ENCODE measurements at places on chromosomes 1 and 21.

GRCh38 chr1:99956755-99957154, 13.0 kb upstream of the SLC35A3 start:
- DNase-seq = no peak

GRCh38 chr1:63920154-63921117, 146.6 kb downstream of the ROR1 start:
- no peak for DNase-seq

- no peak for DNase-seq
Observed at GRCh38 chr1:61727544-61727943, 2.6 kb upstream of the TM2D1 start.

GRCh38 chr1:200053646-200054045, 26.1 kb downstream of the NR5A2 start:
- DNase-seq = no peak

DNA sequence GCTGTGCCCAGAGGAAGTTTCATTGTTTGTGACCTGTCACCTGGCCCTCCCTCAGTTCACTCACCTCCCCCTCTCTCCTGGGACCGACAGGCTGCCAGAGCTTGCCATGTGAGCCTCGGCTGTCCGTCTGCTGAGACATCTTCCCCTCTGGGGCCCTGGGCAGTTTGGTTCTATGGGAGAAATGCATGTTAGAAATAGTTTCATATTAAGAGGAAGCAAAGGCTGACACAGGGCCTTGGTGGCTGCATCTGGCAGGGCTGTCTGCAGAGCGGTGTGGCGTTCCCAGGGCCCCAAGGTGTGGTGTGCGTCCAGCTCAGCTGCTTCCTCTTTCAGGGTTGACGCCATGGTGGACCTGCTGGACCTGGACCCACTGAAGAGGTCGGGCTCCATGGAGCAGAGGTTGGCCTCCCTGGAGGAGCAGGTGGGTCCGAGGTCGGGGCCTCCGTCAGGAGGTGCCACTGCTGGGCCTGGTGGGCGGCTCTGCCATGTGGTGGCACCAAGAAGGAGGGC, 31.9 kb upstream of the LRRC3 start:
- no peak for DNase-seq

- peak; percentile 72 for DNase-seq
Observed at GRCh38 chr21:41363370-41364270, 1.8 kb downstream of the MX2 start.

DNA sequence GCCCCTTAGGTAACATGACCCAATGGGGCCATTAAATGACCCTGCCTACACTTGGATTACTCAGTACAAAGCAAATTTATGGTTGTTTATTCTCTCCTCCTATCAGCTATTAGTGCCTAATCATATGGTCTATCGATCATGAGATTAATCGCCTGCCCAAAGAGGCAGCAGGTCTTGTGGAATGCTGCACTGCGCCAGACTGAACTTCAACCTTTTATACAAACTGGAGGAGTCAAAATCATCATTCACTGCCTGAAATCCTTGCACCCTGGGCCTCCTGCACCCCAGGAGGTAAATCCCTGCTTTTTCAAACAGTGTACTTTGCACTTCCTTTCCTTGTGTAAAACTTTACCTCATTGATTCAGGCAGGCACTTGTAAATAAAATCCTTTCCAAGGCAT, 69.7 kb downstream of the NFIA start:
- no peak for DNase-seq

- no peak for DNase-seq
Observed at GRCh38 chr1:19199329-19199968, 10.6 kb downstream of the UBR4 start.

- no peak for DNase-seq
Observed at GRCh38 chr1:18132711-18133541, 25.3 kb downstream of the IGSF21 start.

DNA sequence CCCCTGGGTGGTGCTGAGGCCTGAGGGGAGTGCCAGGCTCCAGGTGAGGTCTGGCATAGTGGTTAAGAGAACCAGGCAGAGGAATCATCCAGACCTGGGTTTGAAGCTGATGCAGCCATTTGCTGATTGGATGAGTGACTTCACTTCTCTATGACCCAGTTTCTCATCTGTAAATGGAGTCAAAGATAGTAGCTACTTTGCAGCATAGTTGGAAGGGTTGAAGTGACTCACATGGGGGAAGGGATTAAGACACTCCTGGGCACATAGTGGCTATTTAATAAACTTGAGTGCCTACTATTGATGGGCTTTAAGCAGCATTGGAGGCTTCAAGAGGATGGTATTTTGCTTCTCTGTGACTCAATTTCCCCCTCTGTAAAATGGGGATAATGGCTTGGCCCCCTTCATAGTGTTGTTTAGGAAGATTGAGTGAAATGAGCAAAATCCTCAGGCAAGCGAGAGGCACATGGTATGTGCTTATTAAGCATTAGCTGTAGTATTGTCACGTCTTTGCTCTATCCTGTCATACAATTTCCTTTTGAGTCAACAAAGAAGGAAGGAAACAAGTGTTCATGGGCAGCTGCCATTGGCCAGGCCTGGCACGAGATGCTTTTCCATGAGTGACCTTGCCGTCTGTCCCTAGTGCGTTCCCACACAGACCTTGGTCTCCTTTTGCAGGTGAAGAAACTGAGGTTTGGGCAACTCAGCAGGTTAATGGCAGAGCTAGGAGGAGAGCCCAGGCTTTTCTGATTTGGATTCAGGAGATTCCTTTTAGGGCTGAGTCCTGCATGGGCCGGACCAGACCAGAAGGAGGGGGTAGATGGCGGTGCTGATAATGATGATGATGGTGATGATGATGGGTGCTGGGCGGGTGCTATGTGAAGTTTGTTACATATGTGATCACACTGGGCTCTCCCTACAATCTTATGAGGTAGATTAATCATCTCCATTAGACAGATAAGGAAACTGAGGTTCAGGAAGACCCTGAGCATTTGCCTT, 131.1 kb upstream of the WNT4 start:
- no peak for DNase-seq

GRCh38 chr21:35840197-35840799, 220.0 kb downstream of the SETD4 start:
- DNase-seq = no peak

- no peak for DNase-seq
Observed at GRCh38 chr1:1965546-1965945, 38.0 kb downstream of the CFAP74 start.

DNA sequence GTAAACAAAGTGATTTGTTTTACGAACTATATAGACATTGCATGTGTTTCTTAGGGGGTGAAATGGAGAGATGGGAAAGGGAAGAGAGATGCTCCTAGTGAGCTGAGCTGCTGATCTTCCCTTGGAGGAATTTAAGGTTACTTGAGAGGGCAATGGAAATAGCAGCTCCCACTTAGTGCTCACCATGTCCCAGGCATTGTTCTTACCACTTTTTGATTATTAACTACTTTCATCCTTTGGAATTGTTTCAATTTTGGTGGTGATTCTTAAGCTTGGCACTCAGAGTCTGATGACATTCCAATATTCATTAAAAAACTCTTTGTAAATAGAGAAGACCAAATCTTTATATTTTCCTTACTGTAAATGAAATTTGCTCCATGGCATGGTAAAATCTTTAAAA, 124.9 kb downstream of the ITSN1 start:
- no peak for DNase-seq

- no peak for DNase-seq
Observed at GRCh38 chr1:29129916-29130315, 6.2 kb upstream of the TMEM200B start.

- DNase-seq = peak; percentile 97
Observed at GRCh38 chr1:203861379-203862184, at the start of gene SNRPE. Gene SNRPE (plus strand): TSS chr1:203861599. CDS start chr1:203861660, 61 bp downstream.

DNA sequence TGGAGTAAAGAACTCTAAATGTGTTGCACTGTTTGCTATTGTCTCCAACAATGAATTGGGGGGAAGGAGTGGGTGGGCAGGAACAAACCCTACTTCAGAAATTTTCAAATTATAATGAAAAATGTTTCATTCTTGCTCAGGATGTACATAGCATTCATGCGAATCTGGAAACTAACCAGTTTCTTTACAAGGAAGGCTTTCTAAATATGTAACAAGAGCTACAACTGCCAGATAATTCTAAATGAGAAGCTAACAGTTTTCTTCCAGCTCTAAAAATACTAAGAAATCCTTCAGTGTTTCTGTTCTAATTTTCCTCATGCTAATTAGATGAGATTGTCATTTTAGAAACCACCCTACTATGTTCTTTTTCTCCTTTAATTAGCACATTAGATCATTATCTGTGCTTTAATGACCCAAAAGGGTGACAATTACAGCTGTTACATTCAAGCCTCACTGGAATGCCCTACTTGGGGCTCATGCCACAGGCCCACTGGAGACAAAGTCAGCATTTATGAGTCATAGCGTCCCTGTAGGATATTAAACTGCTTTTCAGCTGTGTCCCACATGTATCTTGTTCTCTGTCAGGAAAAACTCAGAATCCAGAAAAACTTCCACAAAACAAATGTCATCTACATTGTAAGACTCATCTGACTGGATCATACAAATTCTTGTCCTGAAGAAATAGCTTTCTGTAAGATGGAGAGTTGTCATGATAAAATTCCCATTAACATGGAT, 804.6 kb upstream of the CXADR start:
- DNase-seq = no peak

DNA sequence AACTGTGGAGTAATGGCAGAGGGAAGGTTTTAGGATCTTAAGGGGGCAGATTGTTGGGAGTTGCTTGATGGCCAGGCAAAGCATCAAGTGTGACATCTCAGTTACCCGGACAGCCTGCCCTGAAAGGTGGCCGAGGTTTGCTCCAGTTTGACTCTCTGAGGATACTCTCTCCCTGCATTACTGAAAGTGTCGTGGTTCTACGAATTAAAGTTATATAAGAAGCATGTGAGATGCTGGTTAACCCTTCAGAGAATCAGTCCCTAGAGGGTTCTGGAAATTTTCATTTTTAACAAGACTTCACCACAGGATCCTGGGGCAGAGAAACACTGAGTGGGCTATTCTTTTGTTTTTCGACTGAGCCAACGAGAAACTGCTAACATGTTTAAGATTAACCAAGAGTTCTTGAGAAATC, 689 bp upstream of the ZNF644 start:
- no peak for DNase-seq

DNA sequence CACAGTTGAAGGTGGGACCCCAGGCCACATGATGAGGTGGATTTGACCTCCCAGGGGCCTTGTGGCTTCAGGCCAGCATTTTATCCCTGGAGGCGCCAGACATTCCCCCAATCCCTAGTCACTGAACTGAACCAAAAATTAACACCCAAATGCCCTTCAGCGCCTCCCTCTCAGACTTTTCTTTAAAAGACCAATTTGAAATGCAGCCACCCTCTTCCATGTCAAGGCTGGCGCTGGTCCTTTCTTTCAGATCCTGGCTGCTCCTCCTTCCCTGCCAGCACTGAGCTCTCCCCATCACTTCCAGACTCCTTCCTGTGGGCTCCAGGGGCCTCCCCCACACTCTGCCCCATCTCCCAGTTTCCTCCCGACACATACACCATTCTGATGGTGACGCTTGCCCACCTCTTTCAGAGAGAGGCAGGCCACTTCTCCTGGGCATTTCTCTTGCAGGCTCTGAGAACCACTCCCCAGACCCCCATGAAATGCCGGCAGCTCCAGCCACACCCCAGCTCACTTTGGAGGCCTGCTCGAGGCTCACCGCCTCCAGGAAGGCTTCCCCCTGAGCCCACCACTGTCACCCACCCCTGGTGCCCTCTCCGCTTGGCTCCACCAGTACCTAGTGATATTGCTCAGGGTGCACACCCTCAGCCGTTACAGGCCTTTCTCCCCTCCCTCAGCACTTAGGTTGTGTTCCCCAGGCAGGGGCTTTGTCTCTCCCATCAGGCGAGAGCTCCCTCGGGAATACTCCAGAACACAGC, 27.0 kb downstream of the NAV1 start:
- peak; percentile 60 for DNase-seq

DNA sequence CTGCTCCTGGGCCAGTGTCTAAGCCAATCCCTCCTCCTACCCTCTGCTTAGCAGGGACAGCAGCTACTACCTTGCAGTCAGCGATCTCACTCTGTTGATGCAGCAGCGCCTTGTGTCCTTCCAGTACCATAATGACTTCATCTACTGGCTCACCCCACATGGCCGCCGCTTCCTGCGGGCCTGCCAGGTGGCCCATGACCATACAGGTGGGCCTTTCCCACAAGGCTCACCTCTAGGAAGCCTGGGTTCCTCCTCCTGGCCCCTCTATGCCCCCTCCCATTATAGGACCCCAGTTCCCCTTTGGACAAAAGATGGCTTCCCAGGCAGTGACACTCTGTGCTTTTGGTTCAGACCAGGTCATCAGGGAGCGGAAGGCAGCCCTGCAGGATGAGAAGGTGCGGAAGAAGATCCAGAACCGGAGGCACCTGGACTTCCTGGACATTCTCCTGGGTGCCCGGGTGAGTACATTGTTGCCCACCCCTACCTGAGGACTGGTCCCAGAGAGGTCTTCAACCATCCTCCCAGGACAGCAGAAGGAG, 15.1 kb downstream of the CYP4B1 start:
- DNase-seq = no peak

DNA sequence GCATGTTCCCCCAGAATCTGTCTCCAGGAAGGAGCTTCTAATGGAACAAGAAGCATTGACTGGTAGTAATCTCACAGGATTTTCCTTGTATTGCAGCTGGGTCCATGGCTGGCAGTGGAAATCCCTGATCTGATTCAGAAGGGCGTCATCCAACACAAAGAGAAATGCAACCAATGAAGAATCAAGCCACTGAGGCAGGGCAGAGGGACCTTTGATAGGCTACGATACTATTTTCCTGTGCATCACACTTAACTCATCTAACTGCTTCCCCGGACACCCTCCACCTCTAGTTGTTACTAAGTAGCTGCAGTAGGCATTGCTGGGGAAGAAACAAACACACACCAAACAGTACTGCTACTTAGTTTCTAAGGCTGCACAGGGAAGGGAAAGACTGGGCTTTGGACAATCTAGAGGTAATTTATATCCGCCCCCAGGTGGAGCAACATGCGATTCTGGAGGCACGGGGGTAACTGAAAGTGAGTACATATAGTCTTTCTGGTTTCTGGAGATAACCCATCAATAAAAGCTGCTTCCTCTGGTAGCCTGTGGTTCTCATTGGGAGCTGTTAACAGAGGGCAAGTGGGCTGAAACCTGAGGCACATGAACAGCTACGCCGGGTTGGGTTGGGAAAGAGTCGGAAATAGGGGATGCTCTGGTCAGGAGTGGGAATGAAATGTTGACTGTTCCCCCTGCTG, 837 bp upstream of the USP21 start:
- no peak for DNase-seq

DNA sequence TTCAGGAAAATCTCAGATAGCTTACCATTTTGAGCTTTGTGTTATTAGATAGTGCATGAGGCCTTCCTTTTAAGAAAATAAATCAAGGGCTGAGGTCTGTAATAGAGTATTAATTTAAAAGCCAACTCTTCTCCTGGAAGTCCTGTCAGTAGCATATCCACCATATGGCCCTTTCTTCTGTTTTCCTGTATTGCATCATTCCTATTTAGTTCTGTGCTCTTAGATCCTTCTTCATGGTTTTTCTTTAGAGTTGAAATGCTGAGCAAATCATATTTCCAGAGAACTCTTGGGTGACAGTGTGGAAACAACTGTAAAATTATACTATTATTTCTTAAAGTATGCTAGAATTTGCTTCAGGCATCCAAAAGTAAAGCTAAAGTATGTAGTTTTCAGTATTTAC, 91.7 kb downstream of the TTC3 start:
- no peak for DNase-seq

Measured in coronary artery (tissue), 2 donors.